ENCODE measurements at places on chromosomes 6 and 20.

DNA sequence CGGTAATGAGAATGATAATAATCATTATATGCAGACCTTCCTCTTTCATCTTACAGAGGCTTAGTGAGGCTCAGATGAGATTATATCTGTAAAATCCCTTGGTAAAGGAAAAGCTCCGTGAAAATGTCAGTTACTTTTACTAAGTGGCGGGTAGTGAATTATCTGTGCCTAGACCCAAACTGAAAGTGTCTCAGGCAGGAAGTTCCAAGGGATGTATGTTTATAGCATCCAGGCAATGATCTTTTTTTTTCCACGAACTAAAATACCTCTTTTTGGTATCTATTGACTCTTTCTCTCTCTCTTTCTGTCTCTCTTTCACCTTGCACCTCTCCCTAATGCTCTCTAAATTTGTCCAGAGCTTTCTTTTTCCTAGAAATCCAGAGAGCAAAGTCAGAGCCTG lies 5.0 kb downstream of the TCF21 start:
- no peak for DNase-seq

DNA sequence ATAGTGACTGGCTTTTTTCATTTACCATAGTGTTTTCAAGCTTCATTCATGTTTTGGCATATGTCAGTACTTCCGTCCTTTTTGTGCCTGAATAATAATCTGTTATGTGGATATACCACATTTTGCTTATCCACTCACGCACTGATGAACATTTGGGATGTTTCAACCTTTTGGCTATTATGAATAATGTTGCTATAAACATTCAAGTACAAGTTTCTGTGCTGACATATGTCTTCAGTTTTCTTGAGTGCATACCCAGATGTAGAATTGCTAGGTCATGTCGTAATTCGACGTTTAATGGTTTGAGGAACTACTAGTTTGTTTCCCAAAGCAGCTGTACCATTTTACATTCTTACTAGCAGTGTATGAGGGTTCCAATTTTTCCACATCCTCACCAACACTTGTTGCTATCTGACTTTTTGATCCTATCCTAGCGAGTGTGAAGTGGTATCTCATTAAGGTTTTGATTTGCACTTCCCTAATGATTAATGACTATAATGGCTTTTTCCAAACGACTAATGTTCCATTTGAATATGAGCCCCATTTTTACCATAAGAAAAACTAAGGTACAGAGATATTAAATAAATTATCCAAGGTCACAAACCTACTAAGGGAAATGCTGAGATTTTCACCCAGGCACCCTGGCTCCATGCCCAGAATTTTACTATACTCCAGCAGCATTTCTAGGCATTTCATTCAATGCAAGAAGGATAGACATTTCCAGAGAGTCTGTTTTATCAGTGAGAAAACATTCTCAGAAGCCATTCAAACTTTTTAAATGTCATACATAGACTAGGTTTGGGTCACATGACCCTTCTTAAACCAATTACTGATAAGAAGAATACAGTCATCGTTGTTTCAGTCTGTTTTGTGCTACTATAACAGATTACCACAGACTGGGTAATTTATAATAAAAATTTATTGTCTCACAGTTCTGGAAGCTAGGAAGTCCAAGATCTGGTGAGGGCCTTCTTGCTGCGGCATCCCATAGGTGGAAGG lies 71.1 kb upstream of the RUNX2 start:
- DNase-seq: no peak

DNA sequence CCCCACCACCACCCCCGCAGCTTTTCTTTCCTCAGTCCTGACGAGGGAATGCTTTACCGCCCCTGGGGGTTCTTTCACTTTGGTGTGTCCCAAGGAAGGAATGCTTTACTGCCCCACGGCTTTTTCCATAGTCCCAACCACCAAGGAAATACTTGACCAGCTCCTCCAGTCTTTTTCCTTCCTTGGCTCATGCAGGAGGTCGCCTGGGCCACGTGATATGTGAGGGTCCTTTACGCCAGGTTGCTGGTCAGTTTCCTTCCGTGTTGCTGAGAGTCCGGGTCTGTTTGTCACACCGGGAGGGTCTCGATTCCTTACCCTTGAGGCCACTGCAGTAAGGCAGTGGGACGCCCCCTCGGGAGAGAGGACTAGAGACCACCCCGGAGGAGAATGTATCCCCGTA lies 58.9 kb upstream of the CDH4 start:
- no peak for DNase-seq

DNA sequence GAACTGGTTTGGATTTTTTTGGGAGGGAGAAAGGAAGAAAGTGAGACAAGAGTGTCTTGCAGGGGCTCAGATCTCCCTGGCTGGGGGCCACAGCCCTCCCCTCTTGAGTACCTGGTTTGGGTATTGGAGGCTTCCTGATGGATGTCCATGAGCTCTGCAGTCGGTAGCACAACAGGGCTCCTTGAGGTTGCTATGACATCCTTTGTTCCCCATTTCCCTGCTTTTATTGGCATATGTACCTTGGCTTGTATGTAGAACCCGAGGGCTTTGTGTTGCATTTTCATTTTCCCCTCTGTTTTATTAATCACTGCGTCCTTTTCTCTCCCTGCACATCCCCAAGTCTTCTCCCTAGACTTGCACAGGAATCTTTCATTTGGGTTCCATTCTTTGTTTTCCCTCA lies 355.5 kb upstream of the TSHZ2 start:
- DNase-seq: no peak

GRCh38 chr20:14986656-14987055 lies 649.2 kb upstream of the FLRT3 start:
- no peak for DNase-seq

GRCh38 chr20:58406422-58407001 lies 17.5 kb downstream of the VAPB start:
- DNase-seq: no peak

- no peak for DNase-seq
Observed at GRCh38 chr6:119459207-119459974, 109.8 kb upstream of the MAN1A1 start.

- DNase-seq: no peak
Observed at GRCh38 chr6:35972471-35973367, 51.7 kb downstream of the SLC26A8 start.

DNA sequence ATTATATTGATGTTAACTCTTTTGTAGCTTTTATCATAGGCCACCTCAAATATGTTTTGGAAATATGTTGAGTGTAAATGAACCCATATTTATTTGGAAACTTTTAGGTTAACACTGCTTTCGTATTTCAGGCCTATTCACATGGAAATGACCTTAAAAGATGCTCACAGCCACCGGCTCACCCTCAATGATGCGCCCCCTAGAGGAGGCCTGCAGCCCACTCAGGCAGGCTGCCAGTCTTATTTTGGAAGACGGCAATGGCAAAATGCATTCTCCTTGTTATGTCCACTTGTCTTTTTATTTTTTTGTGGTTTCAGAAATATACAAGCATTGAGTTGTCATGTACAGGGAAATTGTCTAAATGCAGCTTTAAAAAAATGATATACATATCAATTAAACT lies 869.7 kb downstream of the PHF3 start:
- DNase-seq: no peak

GRCh38 chr6:155333414-155333813 lies 19.1 kb upstream of the TFB1M start:
- DNase-seq: no peak

GRCh38 chr20:16222859-16223411 lies 350.3 kb downstream of the KIF16B start:
- DNase-seq: no peak

DNA sequence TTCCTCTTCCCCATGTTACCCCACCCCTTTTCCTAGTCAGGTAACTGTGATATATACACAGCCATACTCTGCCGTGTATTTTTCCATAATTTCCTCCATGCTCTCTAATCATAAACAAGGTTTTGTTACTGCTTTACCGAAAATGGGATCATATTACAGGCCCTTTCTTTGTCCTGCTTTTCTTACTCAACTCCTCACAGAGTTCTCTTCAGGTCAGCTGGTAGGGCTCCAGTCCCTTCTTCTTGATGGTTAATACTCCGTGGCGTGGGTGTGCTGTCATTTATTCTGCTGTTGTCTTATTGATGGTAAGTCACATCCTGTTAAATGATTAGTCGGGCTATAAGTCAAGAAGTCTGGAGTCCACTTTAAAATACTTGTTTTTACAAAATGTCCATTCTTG lies 24.9 kb upstream of the PI16 start:
- DNase-seq: no peak

DNA sequence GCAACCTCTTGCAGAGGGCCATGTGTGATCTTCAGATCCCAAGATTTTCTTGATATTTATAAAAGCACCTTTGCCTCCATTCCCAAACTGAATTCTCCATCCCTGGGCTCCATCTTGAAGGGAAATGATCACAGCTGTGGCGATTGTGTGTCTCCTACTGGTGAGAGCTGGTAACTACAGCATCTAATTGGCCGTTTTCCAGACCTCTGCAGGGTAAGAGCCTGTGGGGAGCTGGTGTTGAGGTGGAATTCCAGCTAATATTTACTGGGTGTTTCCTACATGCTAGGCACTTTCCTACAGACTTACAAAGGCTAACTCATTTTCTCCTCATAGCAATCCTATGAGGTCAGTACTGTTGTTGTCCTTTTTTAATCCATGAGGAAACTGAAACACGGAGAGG lies 59.2 kb upstream of the FNDC1 start:
- DNase-seq: no peak

DNA sequence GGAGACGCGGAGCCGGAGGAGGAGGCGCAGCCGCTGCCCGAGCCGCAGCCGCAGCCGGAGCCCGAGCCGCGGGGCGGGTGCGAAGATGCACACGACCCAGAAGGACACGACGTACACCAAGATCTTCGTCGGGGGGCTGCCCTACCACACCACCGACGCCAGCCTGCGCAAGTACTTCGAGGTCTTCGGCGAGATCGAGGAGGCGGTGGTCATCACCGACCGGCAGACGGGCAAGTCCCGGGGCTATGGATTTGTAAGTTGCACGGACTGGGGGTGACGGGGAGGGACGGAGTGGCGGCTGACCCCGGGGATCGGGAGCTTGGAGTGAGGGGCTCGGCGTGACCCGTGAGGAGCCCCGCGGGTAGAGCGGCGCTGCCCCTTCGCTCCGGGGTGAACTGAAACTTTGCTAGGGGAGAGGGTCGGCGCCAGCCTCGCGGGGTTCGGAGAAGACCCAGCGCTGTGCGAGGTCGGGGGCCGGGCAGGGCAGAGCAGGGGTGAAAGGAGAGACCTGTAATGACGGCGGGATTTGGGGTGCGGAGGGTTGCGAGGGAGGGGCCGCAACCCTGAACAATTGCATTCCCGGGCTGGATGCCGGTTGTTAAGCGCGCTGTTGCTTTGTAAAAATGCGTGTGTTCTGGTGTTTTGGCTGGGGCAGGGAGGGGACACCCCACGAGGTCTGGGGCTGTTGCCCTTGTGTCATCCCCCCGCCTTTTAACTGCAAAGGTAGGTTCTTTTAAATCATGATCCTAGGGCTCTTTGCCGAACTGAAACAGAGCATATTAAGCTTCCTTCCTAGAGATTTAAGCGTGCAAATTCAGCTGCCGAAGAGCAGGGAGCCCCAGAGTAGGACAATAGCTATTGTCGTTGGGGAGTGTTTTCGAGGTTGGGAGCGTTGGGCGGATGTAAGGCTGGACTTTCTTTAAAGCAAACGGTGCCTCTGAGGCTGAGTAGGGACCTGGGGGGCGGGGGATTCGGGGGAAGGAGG lies 628 bp downstream of the RBM24 start:
- no peak for DNase-seq

DNA sequence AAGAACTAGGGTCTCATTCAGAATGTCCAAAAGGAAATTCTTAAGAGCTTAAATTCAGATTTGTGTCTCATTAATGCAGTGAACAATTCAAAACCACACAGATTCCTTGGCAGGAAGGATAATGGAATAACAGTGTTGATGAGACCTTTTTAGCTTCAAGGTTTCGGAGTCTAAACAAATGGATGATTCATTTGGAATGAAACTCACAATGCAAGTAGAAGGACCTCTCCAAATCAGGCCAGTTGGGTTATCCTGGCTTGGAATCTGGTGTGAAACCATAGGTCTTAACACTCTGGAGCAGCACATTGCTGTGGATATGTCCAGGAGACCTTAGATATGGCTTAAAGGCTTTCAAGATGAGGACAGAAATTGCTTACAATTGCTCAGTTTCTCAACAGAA lies 44.9 kb downstream of the KCTD20 start:
- DNase-seq: no peak

GRCh38 chr6:41224800-41225199 lies 3.3 kb upstream of the TREML4 start:
- no peak for DNase-seq

- DNase-seq: no peak
Observed at GRCh38 chr6:112801468-112802080, 454.4 kb downstream of the RFPL4B start.

GRCh38 chr6:170019818-170020583 lies 268.6 kb downstream of the ERMARD start:
- DNase-seq: no peak

- DNase-seq: no peak
Observed at GRCh38 chr6:133404151-133404550, 163.0 kb downstream of the EYA4 start.

DNA sequence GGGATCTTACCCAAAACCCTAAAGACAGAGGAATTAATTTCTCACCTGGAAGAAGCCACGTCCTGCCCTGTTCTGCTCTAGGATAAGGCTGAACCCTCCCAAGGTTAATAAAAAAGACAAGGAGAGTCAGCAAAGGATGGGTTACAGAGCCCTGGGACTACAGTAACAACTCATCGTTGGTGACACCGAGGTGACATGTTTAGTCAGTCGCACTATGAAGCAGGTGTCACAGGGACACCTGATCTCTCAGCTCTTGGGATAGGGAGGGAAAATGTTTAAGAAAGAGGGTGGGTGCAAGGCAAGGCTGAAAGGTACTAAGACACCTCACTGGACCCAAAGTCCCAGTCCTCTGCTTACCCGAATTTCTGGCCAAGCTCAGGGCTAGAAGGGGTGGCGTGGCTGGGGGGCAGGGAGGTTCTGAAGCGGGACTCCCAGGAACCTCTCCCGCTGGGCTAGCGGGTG lies 562 bp downstream of the MOCS1 start:
- DNase-seq: no peak

DNA sequence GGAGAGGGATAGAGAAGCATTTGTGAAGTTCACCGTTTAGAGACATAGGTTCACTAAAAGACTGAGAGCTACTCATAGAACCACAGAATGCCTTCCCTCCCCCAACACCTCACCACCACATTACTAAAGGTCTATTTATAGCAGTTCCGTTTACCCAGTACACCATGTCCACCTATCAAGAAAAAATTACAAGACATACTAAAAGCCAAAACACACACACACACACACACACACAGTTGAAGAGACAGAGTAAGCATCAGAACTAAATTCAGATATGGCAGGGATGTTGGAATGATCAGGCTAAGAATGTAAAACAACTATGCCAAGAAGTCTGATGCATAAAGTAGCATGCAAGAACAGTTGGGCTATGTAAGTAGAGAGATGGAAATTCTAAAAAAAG lies 52.3 kb downstream of the SLC22A3 start:
- DNase-seq: no peak

DNA sequence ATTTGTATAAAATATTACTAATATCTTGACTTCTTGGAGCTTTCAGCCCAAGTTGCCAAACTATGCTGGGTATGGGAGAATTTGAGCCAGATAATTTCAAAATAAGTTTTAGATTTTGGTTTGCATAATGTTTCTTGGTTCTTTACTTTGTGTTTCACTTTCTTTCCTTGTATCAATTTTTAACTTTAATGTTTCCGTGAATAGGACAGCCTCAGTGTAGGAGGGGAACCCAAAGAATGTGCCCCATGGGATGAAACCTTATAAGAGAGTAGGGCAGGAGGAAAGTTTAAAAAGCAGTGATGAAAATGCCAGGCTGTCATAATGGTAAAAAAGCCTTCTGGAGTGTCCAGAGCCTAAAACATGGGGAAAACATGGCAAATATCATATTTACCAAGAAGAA lies 252.4 kb upstream of the IRAK1BP1 start:
- no peak for DNase-seq

All from esophagus muscularis mucosa (tissue), 4 donors.